ENCODE measurements at places on chromosomes 4 and X.

DNA sequence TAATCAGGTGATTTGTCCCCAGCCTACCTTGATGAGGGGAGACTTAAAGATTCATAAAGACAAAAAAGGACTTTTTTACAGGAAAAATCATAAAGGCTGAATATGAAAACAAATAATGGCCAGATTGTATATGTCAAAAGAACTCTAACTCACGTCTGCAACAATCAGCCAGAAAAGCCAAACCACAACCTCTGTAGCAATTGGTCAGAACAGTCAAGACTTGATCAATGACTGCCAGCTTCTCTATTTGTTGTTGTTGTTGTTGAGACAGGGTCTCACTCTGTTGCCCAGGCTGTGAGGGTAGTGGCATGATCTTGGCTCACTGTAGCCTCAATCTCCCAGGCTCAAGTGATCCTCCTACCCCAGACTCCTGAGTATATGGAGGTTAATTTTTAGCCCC lies 35.9 kb upstream of the PPA2 start:
- no peak for DNase-seq

- no peak for DNase-seq
These were observed 6.8 kb upstream of the MAP9 start for GRCh38 chr4:155383541-155383940.

DNA sequence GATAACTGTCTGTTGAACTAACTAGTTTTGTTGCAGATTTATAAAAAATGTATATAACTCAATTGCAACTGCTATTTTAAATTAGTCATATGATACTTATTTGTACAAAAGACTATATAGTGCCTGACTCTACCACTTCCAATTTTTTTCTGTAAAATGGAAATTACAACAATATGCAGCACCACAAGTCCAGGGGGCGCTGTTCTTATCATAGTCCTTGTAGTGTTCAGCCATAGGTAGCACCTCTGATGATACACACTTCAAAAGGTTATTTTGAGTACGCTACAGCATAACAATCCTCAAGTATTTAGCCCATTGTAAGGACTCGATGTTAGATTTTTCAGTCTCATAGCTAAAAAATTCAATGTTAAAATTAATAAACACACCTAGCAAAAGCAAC lies 174.9 kb downstream of the CORIN start:
- no peak for DNase-seq

DNA sequence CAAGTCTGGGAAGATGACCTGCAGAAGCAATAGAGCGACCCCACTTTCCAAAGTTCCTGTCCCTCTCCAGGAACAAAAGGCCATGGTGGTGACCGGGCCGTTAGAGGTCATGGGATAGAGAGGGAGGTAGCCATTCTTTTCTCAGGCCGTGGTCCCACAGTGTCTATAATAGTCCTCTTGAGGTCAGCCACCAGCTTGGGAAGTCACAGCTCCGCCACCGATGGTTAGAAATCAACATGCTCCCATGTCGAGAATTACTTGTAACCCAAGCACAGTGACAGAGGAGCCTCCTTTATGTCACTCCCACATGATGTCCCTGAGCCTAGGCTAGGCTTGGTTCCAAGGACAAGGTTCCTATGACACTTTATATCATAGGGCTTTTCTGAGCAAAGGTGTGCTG lies 48.3 kb upstream of the CBR4 start:
- DNase-seq, result peak; percentile 72

GRCh38 chrX:40501164-40501855 lies 79.5 kb upstream of the ATP6AP2 start:
- no peak for DNase-seq

DNA sequence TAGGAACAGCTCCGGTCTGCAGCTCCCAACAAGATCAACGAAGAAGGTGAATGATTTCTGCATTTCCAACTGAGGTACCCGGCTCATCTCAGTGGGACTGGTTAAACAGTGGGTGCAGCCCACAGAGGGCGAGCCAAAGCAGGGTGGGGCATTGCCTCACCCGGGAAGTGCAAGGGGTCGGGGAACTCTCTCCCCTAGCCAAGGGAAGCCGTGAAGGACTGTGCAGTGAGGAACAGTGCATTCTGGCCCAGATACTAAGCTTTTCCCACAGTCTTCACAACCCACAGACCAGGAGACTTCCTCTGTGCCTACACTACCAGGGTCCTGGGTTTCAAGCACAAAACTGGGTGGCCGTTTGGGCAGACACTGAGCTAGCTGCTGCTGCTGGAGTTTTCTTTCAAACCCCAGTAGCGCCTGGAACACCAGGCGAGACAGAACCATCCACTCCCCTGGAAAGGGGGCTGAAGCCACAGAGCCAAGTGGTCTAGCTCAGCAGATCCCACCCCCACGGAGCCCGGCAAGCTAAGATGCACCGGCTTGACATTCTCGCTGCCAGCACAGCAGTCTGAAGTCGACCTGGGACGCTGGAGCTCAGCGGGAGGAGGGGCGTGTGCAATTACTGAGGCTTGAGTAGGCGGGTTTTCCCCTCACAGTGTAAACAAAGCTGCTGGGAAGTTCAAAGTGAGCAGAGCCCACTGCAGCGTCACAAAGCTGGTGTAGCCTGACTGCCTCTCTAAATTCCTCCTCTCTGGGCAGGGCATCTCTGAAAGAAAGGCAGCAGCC lies 84.6 kb downstream of the THOC2 start:
- DNase-seq, result no peak

GRCh38 chr4:153570228-153570973 lies 104.2 kb downstream of the TMEM131L start:
- DNase-seq, result no peak

- no peak for DNase-seq
These were observed 83.0 kb upstream of the FMR1 start for GRCh38 chrX:147828719-147829118.

DNA sequence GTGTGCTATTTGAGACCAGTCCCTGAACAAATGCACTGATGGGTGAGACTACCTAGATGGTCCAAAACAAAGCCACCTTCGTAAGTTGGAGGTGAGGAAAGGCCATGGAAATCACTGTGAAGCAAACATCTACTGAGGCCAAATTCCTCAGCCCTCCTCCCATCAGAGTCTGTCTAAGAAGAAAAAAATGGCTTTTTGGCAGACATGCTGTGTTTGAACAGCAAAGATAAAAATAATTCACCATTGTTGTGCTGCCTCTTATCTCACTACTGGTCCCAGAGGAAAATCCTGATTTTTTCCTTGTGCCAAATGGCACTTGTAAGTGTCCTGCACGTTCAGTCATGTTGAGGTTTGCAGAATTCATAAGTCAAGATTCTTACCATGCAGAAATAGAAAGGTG lies 7.9 kb downstream of the MAGEB18 start:
- DNase-seq, result no peak

DNA sequence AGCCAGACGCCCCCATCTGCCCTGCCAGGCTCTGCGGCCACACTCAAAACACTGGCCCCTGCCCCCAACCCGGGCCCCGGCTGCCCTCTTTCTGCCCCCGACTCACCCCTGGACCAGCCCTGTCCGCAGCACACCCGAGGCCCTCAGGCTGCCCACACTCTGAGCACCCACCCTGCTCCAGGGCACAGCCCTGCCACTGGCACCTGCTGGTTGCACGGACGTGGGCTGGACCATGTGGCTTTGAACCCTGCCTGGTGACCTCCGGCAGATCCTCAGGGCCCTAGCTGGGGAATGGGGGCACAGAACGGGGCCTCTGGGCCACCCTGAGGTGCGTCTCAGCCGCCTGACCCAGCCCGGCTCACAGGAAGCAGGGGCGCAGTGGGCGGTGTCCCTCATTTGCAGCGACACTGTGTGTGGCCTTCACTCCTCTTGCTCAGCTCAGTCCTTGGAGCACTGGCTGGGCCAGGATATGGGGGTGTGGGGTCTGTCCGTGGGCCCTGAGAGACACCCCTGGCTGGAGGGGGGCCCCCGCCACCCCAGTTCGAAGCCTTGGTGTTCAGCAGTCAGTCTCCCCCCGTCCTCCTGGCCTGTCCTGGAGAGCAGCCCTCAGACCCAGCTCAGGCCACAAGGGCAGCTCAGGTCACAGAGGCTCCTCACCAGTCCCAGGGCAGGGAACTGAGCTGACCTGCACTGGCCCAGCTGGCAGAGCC lies 73.2 kb downstream of the FAM53A start:
- no peak for DNase-seq

DNA sequence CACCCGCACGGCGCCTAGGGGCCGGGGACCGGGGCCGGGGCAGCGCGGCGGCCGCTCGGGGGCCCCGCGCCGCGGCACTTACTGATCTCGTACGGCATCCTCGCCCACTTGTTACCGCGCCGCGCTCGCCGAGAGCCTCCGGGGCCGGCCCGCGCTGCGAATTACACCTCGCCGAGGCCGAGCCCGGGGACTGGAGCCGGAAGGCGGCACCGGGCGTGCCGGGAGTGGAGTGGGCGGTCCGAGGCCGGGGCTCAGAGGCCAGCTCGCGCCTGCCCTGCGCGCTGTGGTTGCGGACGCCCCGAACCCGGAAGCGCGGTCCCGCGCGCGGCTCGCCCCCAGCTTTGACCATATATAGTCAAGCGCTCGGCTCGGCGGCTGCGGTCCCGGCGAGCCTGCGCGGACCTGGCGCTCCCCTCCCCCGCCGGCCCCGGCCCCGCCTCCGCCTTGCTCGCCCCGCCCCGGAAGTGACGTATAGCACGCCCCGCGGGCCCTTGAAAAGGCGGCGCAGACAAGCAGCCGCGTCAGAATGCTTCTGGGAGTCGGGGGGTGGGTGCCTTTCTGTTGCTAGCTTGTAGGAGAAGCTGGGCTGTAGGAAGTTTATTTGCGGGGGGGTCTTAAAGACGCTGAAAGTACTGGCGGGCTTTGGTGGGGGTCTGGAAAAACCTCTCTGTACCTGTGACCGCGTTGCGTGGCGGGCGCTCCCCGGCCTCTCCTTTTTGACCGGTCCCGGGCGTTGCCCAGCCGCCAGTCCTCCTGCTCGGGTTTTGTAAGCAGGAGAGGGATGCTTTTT lies at the start of gene WDR1:
Gene WDR1 (minus strand): TSS at position 231 of the 790 bp plus-strand sequence. CDS start 133 bp downstream, at position 98.
- DNase-seq, result peak; percentile 95

DNA sequence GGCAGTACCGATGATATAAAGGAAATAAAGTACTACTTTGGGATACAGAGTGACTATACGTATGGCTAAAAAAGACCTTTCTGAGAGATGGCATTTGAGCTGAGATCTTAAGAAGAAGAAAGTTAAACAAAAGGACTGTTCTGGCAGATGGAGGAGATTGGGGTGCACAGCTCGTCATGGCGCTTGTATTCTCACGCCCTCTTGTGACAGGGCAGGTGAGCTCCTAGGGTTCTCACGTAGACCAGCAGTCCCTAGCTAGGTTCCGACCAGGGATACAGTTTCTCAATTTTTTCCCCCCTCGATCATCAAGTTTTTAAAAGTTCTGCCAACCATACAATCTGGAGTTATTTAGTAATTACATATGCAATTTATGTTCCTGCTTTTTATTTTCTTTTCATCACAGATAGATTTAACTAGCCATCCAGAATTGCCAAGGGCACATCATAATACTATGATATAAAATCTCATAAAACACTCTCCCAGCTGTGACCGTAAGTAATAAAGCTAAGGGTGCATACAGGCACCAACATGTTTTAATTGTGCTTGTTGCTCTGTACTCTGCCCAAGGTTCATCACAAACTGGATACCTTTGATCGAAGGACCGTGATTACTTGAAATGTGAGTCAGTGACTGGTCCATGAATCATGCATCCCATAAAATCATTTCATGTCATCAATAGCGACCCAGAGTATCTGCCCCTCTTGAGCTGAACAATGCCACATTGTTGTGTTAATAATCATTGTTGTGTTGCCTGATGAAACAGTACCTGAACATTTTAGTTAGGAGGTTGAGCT lies 69.4 kb upstream of the ZNF518B start:
- DNase-seq, result no peak

DNA sequence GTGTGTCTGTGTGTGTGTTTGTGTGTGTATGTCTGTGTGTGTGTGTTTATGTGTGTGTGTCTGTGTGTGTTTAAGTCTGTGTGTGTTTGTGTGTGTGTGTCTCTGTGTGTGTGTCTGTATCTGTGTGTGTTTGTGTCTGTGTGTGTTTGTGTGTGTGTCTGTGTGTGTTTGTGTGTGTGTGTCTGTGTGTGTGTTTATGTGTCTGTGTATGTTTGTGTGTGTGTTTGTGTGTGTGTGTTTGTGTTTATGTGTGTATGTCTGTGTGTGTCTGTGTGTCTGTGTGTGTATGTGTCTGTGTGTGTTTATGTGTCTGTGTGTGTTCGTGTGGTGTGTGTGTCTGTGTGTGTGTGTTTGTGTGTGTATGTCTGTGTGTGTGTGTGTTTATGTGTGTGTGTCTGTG lies 11.4 kb downstream of the IL9R start:
- no peak for DNase-seq

GRCh38 chr4:136281307-136281706 lies 1251.0 kb downstream of the PCDH18 start:
- DNase-seq, result no peak

DNA sequence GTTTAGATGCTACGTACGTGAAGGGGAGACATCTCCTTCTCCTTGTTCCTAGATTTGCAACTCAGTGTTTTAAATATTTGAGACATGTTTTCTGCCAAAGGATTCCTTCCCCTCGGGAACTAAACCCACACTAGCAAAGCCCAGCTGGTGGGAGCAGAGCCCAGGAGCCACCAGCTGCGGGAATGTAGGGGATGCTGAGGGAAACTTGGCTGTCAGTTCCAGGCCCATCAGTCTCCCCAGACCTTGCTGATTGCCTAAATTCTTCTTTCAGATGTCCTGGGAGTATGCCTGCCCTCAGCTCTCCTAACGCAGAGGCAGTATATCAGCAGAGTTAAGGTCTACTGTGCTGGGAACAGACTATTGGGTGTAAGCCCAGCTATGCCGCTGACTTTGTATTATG lies 630.0 kb upstream of the TENM3 start:
- peak; percentile 48 for DNase-seq

DNA sequence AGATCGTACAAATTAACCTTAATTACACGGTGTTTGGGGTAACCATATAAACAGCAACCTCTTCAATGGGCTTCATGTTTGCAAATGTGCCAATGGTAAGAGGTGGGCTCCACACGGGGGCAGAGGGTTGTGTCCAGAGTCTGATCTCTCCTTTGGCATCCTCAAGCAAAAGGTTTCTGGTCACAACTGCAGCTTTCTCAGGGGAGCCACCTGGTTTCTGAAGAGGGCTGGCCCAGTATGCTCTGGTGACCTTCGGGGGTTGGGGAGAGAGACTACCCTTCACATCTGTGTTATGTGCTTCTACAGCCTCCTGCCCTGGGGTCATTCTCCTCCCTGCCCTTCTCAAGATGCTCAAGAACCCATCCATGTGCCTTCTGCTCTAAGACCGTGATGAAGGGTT lies 259.6 kb downstream of the CRLF2 start:
- DNase-seq, result no peak

GRCh38 chr4:185740471-185740873 lies 71.5 kb downstream of the SORBS2 start:
- no peak for DNase-seq

DNA sequence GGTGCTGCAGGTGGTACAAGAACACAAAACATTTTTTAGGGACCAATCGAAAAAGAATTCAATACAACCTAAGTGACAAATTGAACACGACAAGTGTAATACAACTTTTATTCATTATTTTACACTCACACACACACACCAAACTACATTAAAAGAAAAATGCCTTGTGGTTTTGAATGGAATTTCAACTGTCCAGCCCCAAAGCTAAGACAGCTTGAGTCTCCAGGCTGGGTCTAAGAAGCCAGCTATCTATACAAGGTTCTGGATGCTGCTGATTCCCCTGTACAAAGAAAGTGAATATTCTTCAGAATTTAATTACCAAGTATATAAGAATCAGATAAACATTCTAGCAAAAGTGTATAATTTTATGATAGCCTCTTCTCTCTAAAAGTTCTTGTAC lies 118.2 kb downstream of the PPP3CA start:
- peak; percentile 42 for DNase-seq
